ENCODE measurements at places on chromosomes 12 and 14.
A peak's percentile ranks its signal among the peaks of the same experiment; 100 is the strongest.

DNA sequence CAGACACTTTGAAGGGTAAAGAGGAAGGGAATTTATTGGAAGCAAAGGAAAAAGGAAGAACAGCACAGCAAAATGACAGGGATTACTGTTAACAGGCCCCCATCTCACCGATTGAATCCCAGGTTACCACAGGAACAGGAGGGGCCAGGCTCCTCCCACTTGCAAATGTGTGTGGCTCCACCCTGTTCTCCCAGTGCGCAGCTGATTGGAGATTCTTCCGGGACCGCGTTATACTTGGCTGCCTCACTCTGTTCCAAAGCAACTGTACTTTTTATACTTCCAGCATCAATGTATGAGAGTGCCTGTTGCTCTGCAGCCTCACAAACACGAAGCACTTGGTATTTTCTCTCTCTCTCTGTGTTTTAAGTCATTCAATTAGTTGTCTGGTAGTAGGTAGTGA, 273.6 kb upstream of the MDGA2 start:
- DNase-seq, result no peak

GRCh38 chr14:96100161-96101064, 61.3 kb downstream of the C14orf132 start:
- peak; percentile 60 for DNase-seq

DNA sequence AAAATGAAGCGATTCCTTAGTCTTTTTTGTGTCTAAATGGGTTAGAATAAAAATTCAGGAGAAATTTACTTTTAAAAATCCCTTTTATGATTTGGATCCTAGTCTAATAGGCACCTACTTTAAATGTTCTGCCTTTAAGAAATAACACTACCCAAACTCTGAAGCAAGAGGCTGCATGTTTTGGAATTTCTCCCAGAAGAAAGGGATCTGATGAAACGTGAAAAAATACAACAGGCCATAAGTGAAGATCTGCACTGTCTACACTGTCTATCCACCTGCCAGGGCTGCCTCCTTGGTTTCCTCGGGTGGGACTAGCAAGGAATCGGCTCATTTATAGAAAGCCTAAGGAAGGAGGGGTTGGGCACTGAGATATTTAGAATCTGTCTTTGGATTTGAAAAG, 22.1 kb downstream of the ACVR1B start:
- no peak for DNase-seq

DNA sequence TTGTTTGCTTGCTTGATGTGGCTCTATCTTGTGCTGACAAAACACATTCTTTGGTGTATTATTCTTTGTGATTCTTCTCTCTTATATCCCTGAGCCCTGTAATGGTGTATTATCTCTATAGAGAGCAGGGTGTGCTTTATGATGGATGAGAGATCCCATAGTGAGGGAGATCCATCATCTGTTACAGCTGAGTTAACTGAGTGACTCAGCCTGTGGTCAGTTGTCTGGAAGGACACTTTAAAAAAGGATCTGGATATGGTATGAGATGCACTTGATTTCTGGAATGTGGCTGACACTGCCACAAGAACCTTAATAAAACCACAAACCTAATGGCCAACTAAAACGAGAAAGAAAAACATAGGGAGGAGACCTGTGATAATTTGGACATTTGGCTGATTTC, 461.4 kb upstream of the SYT1 start:
- DNase-seq, result no peak

DNA sequence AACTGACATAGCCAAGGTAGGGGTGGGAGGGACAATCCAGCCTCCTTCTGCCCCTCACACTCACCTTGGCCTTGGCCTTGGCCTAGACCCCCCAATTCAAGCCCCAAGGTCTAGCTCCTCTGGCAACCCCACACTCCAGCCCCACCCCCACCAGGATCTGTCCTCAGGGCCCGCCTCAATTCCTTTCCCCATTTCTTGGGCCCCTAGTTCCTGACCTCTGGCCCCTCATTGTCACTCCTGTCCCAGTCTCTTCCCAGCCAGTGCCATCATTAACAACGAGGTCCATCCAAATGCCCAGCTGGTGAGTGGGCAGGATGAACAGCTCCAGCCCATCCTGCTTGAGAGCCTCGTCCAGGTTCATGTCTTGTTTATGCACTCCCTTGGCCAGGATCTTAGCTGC, 6.8 kb upstream of the GDF11 start:
- no peak for DNase-seq

DNA sequence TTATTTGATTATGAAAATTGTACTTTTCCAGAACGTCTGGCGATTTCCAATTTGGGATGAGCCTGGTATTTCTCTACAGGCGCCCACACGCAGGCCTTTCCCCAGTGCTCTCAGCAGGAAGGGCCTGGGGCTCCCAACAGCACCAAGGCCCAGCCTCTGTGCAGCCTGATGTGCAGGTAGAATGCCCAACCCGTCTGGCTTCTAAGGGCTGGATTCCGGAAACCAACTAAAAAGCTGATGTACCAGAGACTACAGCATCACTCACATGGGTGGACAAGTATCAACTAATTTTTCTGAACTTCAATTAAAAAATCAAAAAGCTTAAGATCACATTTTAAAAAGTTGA, 25.8 kb downstream of the CDC42BPB start:
- DNase-seq, result no peak

- peak; percentile 71 for DNase-seq
These were observed 11.9 kb downstream of the TMEM52B start for GRCh38 chr12:10190558-10191388.

- no peak for DNase-seq
These were observed 82.0 kb downstream of the DNAH10 start for GRCh38 chr12:123843912-123844748.

- DNase-seq, result no peak
These were observed 270.8 kb downstream of the FOXG1 start for GRCh38 chr14:29037411-29037810.

DNA sequence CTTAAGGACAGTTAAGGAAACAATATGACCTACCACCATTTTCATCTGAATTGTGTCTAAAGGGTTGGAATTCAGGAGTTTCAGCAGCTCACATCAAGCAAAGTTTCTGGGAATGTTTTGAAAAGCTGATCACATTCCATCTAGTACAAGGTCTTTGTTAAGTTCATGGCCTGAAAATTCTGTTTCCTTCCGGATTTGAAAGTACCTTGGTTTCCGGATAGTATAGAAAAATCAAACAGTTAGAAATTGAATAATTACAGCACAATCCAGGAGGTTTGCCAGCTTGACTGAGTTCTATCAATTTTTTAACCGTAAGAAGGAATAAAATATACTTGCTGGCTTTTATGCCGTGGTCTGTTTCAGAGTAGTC, 136.5 kb downstream of the HMGA2 start:
- no peak for DNase-seq

DNA sequence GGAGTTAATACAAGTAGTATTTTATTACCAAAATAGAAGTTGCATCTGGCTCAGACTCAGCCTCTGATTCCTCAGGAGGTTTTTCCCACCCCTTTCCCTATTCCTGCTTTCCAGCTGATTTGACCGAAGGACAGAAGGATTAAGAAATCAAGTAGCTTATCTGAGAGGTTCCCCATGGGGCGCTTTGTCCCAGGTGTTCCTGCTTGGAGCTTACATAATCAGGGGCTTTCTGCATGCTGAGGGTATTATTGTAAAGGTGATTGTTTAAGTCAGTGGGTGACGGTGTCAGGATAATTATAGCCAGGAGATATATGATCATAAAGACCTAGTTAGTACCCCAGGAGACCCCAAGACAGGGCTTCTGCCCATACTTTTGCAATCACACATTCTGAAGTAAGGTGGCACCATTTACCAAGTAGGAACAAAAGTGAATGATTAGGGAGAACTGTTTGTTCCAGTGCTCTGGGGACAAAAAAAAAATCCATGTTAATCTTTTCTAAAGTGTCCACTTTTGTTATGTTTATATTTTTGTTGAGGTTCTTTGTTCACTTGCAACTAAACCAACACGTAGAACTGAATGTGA, 921.3 kb downstream of the NRXN3 start:
- no peak for DNase-seq

GRCh38 chr12:64780132-64780530, 20.9 kb upstream of the GNS start:
- no peak for DNase-seq

GRCh38 chr12:11228296-11228879, 41.1 kb downstream of the PRB3 start:
- DNase-seq, result peak; percentile 43

DNA sequence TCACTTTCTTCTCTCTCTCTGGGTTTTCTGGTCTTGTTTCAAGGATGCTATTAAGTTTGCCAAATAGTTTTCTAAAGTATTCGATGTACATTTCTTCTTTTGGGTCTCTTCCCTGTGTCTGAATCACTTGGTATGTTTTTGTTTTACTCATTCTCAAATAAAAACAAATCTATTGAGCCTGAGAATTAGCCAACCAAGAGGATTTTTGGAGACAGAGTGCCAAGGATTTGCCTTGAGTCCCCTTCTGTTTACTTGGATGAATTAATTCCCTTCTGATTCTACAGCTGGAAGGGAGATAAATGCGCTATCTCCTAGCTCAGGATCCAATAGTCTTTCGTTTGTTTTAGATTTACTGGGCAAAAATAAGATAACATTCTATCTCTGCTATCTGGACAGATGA, 255.5 kb downstream of the SYT10 start:
- DNase-seq, result no peak

GRCh38 chr12:51522696-51523095, 68.3 kb upstream of the SCN8A start:
- no peak for DNase-seq

DNA sequence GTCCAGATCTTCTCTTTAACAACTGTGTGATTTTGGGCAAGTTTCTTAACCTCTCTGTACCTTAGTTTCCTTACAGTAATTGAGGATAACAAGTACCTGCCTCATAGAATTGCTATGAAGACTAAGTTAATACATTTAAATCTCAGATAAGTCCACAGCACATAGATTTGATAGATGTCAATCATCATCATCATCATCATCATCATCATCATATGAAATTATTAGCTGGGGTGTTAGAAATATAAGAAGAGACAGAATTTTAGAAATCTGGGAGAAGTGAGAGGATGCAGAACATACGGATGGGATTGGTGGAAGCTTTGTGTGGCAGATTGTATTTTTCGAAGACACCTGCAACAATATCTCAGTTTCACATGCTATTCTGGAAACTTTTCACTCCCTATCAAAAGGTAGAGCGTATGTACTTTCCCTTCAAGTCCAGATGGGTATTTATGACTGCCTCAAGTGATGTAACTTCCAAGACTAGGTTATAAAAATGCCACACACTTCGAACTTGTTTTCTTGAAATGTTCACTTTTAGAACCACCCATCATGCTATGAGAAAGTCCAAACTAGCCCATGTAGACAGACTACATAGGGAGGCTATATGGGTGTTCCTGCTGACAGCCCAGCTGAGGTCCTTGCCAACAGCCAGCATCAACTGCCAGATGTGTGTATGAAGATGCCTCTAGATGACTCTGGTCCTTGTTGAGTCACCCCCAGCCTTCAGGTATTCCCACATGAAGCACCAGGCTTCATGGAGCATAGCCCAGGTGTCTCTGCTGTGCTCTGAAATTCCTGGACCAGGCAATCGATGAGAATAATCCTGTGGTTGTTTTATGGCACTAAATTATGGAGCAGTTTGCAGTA, 20.7 kb upstream of the SDR39U1 start:
- DNase-seq, result no peak

DNA sequence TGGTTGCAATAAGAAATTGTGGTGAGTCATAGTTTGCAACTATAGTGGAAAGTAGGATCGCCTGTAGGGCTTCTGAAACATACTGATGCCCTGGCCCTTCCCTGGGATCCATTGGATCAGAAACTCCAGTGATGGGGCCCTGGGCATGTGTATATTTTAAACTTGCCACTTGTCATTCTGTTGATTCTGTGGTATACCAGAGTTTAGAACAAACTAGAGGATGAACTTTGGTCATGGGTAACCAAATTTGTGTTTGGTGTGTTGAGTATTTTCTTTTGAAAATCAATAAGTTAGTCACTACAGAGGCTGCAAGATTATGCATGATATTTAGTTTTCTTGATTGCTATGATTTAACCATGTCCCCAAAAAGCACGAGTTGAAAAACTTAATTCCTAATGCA, 142.2 kb downstream of the SLC15A5 start:
- no peak for DNase-seq

GRCh38 chr12:105015543-105015942, 29.4 kb downstream of the NOPCHAP1 start:
- no peak for DNase-seq

DNA sequence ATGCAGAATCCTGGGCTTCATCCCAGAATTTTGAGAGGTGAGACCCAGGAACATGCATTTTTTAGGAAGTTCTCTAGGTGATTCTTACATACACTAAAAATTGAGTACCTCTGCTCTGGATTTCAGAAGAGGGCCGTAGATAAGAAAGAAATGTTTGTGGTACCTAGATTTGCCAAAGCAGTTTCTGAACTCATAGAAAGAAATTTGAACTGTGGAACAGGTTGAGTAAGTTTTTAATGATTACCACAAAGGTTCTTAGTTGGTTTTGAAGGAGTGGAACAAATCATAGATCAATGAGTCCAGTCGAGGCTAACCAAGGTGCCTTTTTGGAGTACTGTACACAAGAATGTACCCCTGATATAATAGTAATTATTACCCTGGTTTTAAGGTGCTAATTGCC, 24.9 kb downstream of the TTLL5 start:
- DNase-seq, result no peak

DNA sequence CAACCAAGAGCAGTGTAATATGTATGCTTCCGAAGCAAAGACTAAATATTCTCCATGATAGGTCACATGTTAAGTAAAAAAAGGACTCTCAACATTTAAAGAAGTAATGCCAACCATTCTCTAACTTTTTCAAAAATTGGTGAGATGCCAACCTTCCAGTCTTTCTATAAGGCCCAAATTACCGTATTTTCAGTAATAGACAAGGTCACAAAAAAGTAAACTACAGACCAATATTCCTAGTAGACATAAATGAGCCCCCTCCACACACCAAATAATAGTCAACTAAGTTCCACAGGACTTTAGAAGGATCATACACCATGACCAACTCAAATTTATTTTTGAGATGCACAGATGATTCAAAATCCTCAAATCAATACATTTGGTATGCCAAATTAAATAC, 867.4 kb downstream of the TMEM121 start:
- DNase-seq, result no peak

DNA sequence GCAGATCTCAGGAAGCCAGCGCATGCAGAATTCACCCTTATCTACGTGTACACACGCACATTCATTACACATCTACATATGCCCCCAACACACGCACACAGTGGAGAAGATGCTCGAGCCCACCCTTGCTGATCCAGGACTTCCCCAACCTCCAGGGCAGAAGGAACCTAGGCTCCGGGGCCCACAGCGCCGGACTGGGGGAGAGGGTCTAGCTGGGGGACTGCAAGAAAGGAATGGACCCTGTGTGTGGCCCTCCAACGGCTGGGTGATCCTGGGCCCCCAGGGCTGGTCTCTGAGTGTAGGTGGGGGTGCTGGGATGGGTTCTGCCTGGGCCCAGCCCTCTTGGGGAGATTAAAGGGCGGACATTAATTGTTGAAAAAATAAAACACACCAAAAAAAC, 128.1 kb upstream of the C14orf180 start:
- DNase-seq, result no peak

DNA sequence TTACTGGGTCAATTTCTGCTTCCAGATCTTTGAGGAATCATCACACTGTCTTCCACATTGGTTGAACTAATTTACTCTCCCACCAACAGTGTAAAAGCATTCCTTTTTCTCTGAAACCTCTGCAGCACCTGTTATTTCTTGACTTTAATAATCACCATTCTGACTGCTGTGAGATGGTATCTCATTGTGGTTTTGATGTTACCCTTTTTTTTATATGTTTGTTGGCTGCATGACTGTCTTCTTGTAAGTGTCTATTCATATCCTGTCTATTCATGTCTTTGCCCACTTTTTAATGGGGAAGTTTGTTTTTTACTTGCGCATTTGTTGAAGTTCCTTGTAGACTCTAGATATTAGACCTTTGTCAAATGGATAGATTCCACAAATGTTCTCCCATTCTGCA, 324.9 kb downstream of the NAV3 start:
- no peak for DNase-seq
